Lower lobe of right lung (tissue), 2 donors: ENCODE measurements at places on chromosomes 1 and 21. TPM values are rescaled to one million over a fixed set of nuclear protein-coding genes. Genes with fewer than 3 reads are reported as not detected.

GRCh38 chr1:92973203-92973897 is 12.1 kb upstream of the DIPK1A start:
- H3K27ac ChIP-seq, result no peak overlapping the region
- H3K27me3 ChIP-seq, result no peaks in the 10 kb centered on the region
- no peak for DNase-seq
- no peak overlapping the region for H3K4me3 ChIP-seq
- H3K36me3 ChIP-seq, result no peaks in the 10 kb centered on the region
- peaks cover 11% of the 10 kb centered on the region for H3K4me1 ChIP-seq

DNA sequence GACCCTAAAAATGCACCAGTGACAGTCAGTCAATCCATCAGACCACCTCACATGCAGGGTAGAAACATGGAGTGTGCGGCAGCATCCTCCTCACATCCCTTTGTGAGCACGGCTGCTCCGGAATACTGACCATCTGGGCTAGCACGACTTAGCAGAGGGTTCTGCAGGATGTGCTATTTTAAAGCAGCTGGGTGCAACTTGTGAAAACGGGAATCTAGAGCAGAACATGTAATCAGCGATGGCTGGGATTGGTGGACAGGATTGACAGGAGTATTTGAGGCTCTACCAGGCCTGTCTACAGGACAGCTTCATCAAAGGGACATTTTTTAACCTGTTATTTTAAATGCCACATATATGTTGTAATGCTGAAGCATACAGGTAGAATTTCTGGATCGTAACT is 16.8 kb upstream of the PLEKHM2 start:
- no peak overlapping the region for H3K27ac ChIP-seq
- H3K36me3 ChIP-seq, result no peaks in the 10 kb centered on the region
- DNase-seq, result no peak
- H3K27me3 ChIP-seq, result no peaks in the 10 kb centered on the region
- H3K4me3 ChIP-seq, result no peak overlapping the region
- H3K4me1 ChIP-seq, result no peaks in the 10 kb centered on the region

DNA sequence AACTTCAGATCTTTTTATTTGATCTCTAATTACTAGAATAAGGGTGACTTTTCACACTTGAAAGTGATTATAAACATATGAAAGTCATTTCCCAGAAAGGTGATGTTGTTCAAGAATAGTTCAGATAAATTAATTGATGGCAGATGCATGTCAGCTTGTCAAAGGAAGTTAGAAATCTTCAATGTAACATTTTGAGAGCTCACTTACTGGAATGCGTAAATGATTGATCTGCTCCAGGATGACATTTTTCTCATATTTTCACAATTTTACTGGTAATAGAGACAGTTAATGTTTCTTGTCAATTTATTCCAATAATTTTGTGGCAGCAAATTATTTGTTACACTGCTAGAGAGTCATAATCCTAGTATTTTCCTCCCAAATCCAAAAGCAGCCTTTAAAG is 424.2 kb downstream of the PLA2G4A start:
- H3K36me3 ChIP-seq, result no peaks in the 10 kb centered on the region
- H3K27me3 ChIP-seq, result no peaks in the 10 kb centered on the region
- no peak overlapping the region for H3K27ac ChIP-seq
- H3K4me3 ChIP-seq, result no peak overlapping the region

- no peaks in the 10 kb centered on the region for H3K27me3 ChIP-seq
- no peak overlapping the region for H3K4me3 ChIP-seq
- H3K36me3 ChIP-seq, result no peaks in the 10 kb centered on the region
- DNase-seq, result no peak
- H3K4me1 ChIP-seq, result no peaks in the 10 kb centered on the region
- no peak overlapping the region for H3K27ac ChIP-seq
Measured at GRCh38 chr1:101145449-101145820, 91.4 kb upstream of the S1PR1 start.

- peak; percentile 30 for DNase-seq
- H3K27me3 ChIP-seq, result no peaks in the 10 kb centered on the region
- no peak overlapping the region for H3K4me3 ChIP-seq
Measured at GRCh38 chr1:2347896-2348295, 43.5 kb downstream of the MORN1 start.

GRCh38 chr1:183191833-183192232 is 5.8 kb downstream of the LAMC2 start:
- H3K4me3 ChIP-seq, result no peak overlapping the region
- no peaks in the 10 kb centered on the region for H3K27me3 ChIP-seq
- no peak for DNase-seq
- no peaks in the 10 kb centered on the region for H3K36me3 ChIP-seq
- H3K27ac ChIP-seq, result no peak overlapping the region

GRCh38 chr1:174075245-174075692 is 53.1 kb upstream of the RC3H1 start:
- H3K27me3 ChIP-seq, result no peaks in the 10 kb centered on the region
- DNase-seq, result no peak
- H3K4me1 ChIP-seq, result no peaks in the 10 kb centered on the region

DNA sequence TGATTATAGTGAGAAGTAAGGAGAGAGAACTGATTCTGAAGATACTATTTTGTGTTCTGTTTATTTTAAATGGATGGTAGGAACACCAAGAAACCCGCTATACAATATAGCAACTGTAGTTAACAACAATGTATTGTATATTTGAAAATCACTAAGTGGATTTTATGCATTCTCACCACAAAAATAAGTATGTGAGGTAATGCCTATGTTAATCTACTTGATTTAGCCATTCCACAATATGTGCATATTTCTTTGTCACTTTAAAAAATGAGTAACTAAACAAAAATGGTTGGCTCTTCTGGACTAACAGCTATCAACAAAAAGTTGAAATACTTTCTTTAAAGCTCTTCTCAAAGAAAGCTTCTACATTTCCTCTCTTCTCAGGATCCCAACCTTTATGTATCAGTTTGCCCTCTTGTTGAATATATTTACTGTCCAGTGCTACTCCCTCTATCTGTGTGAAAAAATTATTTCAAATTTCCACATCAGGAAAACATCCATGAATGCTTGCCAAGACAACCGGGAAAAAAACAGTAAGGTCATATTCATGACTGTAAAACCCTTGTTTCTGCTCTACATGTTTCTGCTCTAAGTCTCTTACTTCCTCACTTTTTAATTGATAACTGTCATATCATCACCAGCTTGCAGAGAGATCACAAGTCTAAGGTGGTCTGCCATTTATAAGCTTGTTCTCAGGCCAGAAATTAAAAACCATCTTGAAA is 27.0 kb downstream of the CLCA4 start:
- no peak overlapping the region for H3K4me3 ChIP-seq
- no peak for DNase-seq
- no peaks in the 10 kb centered on the region for H3K36me3 ChIP-seq

GRCh38 chr1:3560251-3560871 is 50.9 kb downstream of the MEGF6 start:
- no peak overlapping the region for H3K4me3 ChIP-seq
- no peak overlapping the region for H3K27ac ChIP-seq
- no peaks in the 10 kb centered on the region for H3K27me3 ChIP-seq
- H3K4me1 ChIP-seq, result no peaks in the 10 kb centered on the region
- no peak for DNase-seq

- H3K27me3 ChIP-seq, result peaks cover 67% of the 10 kb centered on the region
- H3K4me1 ChIP-seq, result no peaks in the 10 kb centered on the region
- no peak overlapping the region for H3K4me3 ChIP-seq
- no peaks in the 10 kb centered on the region for H3K36me3 ChIP-seq
- H3K27ac ChIP-seq, result no peak overlapping the region
- peak; percentile 50 for DNase-seq
Measured at GRCh38 chr1:181485287-181486097, 2.2 kb downstream of the CACNA1E start.

GRCh38 chr1:204418174-204419063 is 6.8 kb upstream of the PPP1R15B start:
- H3K36me3 ChIP-seq, result peaks cover 23% of the 10 kb centered on the region
- no peaks in the 10 kb centered on the region for H3K27me3 ChIP-seq
- peaks cover 21% of the 10 kb centered on the region for H3K4me1 ChIP-seq
- H3K27ac ChIP-seq, result peak overlapping the region; percentile 74

GRCh38 chr1:93051961-93052360 is 27.1 kb upstream of the MTF2 start:
- no peak overlapping the region for H3K27ac ChIP-seq
- no peak overlapping the region for H3K4me3 ChIP-seq
- no peaks in the 10 kb centered on the region for H3K4me1 ChIP-seq
- no peaks in the 10 kb centered on the region for H3K27me3 ChIP-seq
- H3K36me3 ChIP-seq, result no peaks in the 10 kb centered on the region
- DNase-seq, result no peak

DNA sequence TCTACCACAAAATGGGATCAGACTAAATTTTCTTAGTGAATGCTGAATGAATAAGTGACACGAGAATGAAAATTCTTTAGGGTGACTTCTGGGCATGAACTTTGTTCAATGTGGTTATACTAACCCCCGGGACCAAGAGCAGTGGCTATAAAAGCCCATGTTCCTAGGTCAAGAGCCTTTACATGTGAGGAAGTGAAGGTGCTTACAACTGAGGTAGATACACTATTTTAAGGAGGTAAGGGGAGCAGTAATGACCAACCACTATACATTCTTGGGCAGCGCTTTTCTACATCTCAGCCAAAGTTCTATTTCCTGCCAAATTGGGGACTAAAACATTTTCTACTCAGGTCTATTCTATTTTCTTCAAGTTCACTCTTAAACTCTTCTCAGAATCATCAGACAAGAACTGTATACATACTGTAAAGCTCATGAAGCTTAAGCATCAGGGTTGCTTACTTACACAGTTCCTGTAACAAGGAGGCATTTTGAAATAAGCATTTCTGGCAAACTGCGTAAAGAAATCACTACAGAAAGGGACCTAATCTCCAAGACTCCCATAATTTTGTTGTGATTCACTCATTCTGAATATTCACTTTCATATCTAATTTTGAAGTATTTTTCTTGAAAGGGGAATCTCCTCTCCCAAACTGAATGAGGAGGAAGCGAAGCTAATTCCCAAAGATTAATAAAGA is 8.5 kb upstream of the ARHGAP29 start:
- no peaks in the 10 kb centered on the region for H3K27me3 ChIP-seq
- no peaks in the 10 kb centered on the region for H3K36me3 ChIP-seq
- DNase-seq, result no peak

GRCh38 chr1:243731974-243732625 is 117.9 kb downstream of the AKT3 start:
- no peaks in the 10 kb centered on the region for H3K27me3 ChIP-seq
- DNase-seq, result no peak
- H3K27ac ChIP-seq, result peak overlapping the region; percentile 47
- H3K4me3 ChIP-seq, result no peak overlapping the region
- H3K4me1 ChIP-seq, result peaks cover 26% of the 10 kb centered on the region

Gene CAPZA1
- total RNA-seq, result 143 TPM

Gene TMCO2
- total RNA-seq, result not detected

Gene MEX3A
- total RNA-seq, result 0.74 TPM

Gene VAMP4
- 18.8 TPM for total RNA-seq

Gene CYP2J2
- total RNA-seq, result 2.7 TPM

Gene IFT25
- 23.7 TPM for total RNA-seq

Gene TMOD4
- total RNA-seq, result 2.1 TPM

Gene TMEM52
- 1.4 TPM for total RNA-seq

Gene TBX19
- 3.1 TPM for total RNA-seq
